ENCODE measurements at places on chromosomes 1 and 21.
A peak's percentile ranks its signal among the peaks of the same experiment; 100 is the strongest.

DNA sequence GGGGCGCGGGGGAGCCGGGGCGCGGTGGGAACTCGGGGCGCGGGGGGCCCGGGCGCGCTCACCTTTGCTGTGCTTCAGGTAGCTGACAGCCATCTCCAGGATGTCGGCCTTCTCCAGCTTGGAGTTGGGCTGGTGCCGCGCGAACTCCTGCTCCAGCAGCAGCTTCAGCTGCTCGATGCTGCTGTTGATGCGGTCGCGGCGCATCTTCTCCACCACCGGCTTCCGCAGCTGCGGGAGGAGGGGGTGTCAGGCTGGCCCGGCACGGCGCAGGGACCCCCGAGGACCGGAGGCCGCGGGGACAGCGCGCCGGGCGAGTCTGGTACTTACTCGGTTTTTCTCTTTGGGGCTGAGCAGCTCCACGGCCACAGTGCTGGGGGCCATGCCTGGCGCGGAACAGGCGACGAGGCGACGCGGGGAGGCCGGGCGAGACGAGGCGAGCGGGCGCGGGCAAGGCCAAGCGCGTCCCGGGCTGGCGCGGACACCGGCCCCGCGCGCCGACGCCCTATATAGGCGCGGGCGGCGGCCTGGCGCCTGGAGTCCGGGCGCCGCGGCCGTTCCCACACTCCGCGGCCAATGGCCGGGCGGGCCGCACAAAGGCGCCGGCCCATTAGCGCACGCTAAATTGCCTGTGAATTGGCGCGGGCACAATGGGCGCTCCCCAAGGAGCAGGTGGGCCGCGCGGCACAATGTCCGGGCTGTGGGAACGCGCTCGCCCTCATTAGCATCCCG, at the start of gene HES5:
Gene HES5, minus strand, starts transcription at position 480 of the 729 bp plus-strand sequence. Its CDS starts 99 bp downstream, at position 381.
- DNase-seq: no peak

DNA sequence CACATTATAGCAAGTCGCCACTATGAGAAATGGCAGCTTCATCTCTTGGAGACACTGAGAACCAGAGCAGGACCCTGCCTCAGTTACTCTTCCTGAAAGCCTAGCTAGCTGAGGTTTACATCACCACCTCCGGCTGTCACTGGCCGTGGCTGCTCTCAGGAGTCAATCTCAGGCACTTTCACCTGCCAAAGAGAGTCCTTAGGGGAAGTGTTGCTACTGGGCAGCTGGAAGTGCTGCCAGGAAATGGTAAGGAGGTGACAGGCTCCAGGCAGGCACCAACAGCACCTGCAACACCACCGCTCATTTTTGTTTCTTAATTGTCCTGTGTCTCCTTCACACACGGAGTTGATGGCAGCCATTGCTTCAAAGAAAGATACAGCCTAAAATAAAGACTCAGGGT, 92.5 kb downstream of the DSCAM start:
- no peak for DNase-seq

DNA sequence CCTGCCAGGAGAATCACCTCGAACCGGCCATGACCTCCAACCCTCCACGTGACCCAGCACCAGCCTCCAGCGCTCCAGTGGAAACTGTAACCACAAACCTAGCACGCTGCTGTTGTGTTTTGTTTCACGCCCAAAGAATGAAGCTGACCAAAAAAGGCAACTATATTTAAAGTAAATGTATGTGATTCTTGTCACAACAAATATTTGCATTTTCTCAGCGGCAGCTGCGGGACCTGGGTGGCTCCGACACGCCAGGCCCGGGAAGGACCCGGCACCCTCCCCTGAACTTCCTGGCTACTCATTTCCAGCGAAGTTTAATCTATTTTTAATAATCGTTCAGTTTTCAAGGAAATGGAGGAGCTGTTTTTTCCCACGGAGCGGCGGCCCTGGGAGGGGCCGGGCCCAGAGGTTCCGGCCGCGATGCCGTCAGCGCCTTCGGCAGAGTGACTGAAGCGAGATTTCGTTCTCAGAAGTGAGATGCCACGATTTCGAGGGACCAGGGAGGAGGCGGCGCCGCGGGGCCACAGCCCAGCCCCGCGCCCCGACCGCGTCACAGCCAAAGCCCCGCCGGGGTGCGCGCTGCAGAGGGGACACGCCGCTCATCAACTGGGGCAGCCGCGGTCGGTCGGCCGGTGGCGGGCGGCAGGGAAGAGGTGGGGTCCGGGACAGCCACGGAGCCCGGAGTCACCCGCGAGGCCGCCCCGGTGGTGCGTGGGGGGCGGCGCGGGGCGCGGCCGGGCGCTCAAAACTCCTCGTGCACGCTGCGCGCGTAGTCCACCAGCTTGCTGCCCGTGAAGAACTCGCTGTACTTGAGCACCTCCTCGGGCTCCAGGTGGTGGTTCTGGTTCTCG, 3.0 kb upstream of the TNFRSF4 start:
- no peak for DNase-seq

DNA sequence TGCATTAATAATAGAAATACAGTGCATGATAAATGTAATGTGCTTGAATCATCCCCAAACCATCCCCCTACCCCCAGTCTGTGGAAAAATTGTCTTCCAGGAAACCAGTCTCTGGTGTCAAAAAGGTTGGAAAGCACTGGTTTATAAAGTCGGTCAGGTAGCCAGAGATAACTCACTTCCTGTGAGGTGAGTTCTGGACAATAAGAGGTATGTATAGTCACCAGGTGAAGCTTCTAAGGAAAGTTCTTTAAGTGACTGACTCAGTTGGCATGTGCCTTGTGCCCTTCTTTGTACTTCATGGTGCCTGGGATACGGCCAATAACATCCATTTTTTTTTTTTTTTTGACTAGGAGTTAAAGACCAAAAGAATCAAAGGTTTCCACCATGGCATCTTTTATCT, 103.7 kb downstream of the GPATCH2 start:
- DNase-seq: no peak

DNA sequence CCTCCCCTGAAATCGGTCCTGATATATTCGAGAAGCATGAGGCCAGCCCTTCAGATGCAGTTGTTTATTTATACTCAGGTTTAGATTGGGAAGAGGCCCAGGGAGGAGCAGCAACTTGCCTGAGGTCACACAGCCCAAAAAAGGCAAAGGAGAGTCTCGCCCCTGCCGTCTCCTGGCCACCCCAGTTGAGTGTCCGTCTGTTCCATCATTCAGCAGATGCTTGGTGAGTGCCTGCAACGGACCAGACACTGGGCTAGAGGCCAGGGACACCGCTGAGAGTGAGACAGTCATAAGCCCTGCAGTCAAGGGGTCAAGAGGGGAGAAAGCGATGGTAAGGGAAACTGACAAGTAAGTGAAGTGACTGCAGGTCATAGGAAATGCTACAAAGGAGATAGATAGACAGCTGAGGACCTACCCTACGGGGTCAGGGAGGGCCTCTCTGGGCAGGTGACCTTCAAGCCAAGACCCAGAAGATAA, 15.4 kb upstream of the SELENON start:
- DNase-seq: no peak

GRCh38 chr1:208061632-208062031, 150.7 kb upstream of the CD34 start:
- DNase-seq: no peak

DNA sequence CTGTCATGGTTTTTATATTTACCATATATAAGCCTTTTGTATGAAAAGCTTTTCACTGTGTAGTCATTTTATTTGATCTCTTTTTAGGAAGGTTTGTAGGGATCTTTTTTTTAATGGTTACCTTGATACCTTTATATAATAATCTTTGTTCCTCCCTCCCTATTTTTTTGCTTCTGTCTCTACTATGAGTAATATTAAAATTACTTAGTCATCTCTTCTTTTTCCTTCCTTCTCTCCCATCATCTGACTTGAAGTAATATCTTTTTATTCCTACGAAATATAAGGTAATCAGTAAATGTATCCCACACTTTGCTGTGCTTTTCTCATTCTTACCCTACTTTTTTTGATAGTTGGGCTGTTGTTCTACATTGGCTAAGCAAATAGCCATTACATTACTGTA, 161.4 kb downstream of the MAGI3 start:
- no peak for DNase-seq

GRCh38 chr1:36913484-36914060, 120.7 kb downstream of the GRIK3 start:
- DNase-seq: no peak

DNA sequence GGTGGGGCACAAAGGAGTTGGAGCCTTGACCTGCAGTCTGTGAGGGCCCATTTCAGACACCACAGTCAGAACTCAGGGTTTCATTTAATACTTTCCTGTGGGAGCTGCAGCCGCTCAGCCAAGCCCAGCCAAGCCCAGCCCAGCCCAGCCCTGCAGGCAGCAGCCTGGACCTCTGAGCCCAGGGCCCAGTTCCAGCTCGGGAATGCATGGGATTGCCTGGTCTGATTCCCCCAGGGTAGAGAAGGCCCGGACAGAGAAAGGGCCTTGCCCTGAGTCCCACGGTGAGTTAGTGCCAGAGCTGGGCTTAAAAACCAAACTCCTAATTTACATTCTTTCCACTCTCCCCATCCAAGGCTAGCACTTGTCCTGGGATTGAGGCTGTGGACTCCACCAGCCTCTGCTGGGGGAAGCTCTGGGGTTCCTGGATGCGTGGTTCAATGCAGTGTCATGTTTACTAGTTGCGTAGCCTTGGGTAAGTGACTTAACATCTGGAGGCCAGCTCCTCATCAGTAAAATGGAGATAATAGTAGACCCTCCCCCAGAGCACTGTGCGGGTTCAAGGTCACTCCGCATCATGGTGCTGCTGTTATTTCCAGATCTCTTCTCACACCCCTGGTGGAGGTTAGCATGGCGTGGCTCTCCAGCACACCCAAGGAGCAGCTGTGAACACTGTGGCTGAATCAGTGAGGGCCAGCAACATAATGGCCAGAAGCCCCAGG, 29.2 kb upstream of the PKP1 start:
- DNase-seq: no peak

- no peak for DNase-seq
Measured at GRCh38 chr1:245716561-245716960, 561.8 kb downstream of the KIF26B start.

- DNase-seq: no peak
Measured at GRCh38 chr1:172141341-172141881, 279.1 kb upstream of the C1orf105 start.

- DNase-seq: peak; percentile 7
Measured at GRCh38 chr1:109214695-109215623, 1.2 kb downstream of the SARS1 start.

GRCh38 chr1:95558791-95559190, 324.8 kb downstream of the RWDD3 start:
- no peak for DNase-seq

DNA sequence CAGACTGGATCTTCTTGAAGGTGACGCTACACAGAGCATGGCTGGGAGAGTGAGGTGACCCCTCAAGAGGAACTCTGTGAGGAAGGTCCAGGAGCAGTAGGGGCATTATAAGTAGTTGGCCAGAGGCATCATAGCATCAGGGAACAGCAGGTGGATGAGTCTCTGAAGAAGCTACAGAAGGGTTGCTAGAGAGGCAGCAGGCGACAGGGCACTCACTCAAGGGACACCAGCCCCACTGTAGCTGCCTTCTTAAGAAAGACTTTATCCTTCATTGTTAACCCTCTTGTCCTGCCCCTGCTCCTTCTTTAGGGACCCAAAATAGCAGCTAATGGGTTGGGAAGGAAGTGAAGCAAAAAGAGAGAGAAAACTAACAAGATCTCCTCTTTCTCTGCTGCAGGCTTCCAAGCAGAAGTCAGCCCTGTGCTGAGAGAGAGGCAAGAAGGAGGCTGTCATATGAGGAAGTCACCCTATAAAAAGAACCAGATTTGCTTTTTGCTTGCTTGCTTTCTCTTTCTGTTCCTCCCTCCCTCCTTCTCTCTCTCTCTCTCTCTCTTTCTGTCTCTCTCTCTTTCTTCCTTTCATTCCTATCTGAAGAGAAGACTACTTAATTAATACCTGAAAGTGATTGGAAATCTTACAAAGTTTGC, 7.7 kb upstream of the CD5L start:
- no peak for DNase-seq

DNA sequence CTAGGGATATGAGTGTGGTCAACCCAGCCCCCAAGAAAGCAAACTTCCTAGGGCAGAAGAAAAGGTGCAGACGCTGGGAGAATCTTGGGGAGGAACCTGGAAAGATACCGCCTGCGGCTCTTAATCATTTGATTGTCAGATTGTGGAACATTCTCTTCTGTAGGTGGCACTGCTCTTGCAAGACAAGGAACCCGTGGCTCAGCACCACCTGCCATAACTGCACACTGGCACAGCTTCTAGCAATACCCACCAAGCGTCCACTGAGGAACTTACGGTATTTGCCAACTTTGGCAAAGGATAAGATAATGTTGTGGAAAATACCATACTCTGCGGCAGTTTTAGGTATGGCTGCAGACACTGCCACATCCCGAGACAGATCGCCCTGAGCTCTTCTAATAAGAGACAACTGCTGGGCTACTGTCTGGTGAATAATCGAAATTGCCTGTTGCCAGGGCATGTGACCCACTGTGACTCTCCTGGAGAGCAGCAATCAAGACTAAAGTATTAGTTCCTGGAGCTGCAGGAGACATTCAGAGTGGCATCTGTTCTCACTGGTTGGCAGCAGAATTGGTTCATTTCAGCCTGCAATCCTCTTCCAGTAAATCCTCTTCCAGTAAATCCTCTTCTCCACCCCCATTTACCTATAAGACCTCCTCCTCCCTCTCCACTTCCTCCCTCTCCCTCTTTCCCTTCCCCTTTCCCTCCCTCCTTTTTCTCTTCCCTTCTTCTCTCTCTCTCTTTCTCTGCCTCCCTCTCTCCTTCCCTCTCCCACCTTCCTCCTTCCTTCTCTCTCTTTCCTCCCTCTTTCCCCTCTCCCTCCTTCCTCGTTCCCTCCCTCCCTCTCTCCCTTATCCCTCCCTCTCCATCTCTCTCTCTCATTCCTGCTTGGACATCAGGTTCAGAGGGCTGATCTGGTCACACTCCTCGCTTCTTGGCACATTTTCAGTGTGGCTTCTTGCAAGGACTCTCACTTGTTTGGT, 49.7 kb upstream of the B3GALT5 start:
- DNase-seq: no peak

DNA sequence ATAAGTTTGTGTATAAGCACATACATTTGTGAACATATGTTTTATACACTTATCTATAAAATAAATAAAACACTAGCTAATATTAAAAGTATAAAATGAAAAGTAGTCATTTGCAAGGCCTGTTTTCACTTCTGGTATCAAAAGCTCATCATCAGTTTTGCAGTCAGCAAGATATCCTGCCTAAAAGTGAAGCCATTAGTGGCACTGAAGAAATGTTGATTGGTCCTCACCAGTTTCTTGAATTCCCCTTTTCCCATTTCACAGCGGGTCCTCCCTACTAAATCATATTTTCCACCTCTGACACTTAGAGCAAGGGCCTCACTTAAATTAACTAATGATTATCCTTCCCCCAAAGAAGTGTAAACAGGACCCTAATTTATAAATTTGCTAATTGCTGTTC, 6.7 kb downstream of the TBX15 start:
- no peak for DNase-seq

GRCh38 chr1:60073605-60074278, at the start of gene C1orf87:
Gene C1orf87, minus strand, starts transcription at chr1:60073770. Its CDS starts 1,127 bp downstream, at chr1:60072643.
- no peak for DNase-seq

- DNase-seq: no peak
Measured at GRCh38 chr1:115040501-115040900, 10.9 kb downstream of the TSHB start.

GRCh38 chr21:14120091-14120734, 90.5 kb downstream of the LIPI start:
- DNase-seq: no peak

Data from activated CD4-positive, CD25-positive, alpha-beta regulatory T cell (primary cell).